Amniotic epithelial cell (primary cell): ENCODE measurements at places on chromosomes 7 and 10.

GRCh38 chr10:86216886-86217285 is 149.7 kb downstream of the GRID1 start:
- DNase-seq: no peak

DNA sequence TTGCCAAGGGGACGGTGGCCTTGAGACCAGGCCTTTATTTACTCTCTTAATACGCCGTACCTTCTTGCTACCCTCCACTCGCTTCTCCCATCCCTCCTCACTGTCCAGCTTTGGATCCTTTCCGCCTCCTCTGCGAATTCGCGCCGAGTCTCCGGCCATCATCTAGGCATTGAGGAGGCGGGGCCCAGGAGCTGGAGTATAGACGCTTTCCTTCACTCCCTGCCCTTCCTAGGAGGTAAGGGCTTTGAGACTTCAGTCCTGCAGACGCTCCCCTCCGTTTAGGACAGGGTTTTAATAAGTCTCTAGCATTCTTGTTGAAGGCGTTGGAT is 538 bp downstream of the TFAM start:
- DNase-seq: peak; percentile 16

DNA sequence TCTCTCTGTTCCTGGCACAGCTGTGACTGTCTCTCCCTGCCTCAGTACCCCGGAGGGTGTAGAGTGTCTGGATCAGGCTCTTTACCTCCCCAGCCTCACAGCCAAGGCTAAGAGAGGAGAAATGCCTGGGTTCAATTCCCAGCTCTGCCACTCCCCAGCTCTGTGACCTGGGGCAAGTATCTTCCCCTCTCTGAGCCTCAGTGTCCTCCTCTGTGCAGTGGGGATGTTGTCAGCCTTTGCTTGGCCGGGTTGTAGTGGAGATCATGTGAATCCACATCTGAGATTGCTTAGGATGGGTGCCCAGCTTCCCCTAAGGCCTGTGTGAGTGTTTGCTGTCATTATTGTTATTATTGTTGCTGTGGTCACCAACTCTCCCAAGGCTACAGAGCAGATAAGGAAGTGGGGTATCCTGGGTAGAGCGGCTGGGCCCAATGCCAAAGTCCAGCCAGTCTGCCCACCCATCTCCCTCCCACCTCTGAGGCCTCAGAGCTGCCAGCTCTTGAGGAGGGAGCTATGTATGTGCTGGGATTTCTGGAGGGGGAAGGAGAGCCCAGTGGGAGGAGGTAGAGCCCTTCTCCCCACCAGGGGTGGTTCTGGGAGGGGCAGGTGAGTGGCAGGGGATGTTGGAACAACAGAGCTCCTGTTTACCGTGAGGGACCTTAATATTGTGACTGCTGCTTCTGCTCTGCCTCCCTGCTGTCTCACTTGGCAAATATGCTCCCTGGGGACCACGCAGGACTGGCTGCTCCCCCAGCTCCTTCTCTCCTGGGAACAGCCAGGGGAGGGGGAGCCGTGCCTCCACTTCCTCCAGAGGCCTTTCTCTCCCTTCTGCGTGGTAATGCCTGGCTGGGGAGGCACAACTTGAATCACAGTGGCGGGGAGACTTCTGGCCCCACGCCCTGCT is 170.5 kb downstream of the RPS24 start:
- peak; percentile 57 for DNase-seq

- DNase-seq: no peak
Observed at GRCh38 chr7:42108803-42109528, 128.0 kb downstream of the GLI3 start.

DNA sequence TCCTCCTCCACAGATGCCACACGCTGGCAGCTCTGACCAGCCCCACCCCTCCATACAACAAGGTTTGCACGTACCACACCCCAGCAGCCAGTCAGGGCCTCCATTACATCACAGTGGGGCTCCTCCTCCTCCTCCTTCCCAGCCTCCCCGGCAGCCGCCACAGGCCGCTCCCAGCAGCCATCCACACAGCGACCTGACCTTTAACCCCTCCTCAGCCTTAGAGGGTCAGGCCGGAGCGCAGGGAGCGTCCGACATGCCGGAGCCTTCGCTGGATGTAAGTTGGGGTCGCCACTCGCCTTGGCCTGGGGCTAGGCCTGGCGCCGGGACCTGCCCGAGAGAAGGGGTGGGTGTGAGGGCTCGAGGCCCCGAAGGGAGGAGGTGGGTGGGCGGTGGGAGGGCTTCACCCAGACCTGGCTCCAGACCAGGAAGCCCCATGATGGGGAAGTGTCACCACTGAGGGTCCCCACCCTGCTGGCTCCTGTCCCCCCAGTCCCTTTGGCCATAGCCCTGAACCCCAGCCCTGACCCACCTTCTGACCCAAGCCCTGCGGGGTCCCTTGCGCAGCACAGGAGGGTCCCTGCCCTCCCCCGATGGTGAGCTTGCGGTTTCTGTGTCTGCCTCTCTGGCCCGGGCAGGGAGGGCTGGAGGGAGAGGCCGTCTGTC is 36.2 kb upstream of the PPIF start:
- peak; percentile 68 for DNase-seq

DNA sequence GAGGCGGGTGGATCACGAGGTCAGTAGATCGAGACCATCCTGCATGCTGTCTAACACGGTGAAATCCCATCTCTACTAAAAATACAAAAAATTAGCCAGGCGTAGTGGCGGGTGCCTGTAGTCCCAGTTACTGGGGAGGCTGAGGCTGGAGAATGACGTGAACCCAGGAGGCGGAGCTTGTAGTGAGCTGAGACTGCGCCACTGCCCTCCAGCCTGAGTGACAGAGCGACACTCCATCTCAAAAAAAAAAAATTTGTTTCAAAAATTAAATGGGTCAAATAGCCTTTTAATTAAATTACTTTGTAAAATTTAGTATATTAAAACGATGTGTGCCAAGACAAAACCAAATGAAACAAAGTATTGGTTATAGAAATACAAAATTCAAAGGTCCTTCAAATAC is 6.8 kb upstream of the MRC1 start:
- DNase-seq: no peak

- DNase-seq: no peak
Observed at GRCh38 chr7:45400680-45401079, 173.5 kb upstream of the ADCY1 start.

- DNase-seq: no peak
Observed at GRCh38 chr10:48811461-48811860, 126.8 kb downstream of the WDFY4 start.

DNA sequence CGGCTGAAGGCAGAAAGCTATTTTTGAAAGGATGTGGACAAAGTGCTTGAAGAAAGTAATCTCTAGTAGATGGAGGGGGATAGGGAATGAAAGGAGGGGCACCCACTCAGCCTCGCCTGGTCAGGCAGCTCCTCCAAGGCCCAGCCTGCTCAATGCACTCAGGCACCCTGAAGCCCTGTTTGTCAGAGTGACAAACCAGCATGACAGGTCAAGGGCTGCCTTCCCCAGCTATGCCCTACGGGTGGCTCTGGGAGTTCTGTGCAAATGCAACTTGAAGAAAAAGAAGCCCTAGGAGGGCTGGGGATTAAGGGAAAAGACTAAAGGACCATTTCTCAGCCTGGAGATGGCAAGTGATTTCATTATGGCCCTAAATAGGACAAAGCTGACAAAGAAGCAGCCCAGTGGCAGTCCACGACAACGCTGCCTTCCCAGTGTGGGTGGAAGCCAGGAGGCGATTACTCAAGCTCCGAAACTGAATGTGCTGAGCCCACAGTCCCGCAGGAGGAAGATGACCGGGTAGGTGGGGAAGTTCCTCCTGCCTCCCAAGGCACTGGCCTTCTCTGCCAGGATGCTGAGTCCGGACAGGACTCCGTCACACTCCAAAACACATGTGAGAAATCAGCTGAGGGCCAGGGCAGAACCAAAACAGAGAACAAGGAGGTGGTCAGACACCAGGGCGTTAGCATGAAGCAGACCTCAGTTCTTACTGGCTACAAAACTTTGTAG is 16.3 kb downstream of the LIPA start:
- no peak for DNase-seq

- no peak for DNase-seq
Observed at GRCh38 chr7:30559611-30560010, 35.1 kb upstream of the GARS1 start.

- DNase-seq: no peak
Observed at GRCh38 chr7:102054158-102054557, 232.5 kb upstream of the SH2B2 start.

GRCh38 chr10:101812606-101813005 is 5.6 kb downstream of the OGA start:
- no peak for DNase-seq

DNA sequence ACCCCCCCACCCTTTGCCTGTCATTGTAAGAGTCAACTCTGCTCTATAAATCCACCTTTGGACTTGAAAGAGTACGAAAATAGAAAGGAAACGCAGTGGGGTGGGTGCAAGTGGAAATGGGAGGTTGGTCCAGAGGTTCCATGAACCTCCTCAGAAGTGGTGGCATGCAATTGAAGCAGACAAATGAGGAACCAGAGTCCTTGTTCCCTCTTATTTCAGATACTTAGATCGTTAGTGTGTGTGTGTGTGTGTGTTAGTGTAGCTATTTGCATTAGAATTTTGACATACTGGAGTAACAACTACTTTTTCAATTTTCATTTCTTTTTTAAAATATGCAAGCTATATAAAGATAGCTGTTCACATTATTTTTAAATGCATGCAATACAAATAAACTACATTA is 18.1 kb upstream of the TFAM start:
- no peak for DNase-seq

- no peak for DNase-seq
Observed at GRCh38 chr10:95288303-95288702, 2.5 kb downstream of the PDLIM1 start.

DNA sequence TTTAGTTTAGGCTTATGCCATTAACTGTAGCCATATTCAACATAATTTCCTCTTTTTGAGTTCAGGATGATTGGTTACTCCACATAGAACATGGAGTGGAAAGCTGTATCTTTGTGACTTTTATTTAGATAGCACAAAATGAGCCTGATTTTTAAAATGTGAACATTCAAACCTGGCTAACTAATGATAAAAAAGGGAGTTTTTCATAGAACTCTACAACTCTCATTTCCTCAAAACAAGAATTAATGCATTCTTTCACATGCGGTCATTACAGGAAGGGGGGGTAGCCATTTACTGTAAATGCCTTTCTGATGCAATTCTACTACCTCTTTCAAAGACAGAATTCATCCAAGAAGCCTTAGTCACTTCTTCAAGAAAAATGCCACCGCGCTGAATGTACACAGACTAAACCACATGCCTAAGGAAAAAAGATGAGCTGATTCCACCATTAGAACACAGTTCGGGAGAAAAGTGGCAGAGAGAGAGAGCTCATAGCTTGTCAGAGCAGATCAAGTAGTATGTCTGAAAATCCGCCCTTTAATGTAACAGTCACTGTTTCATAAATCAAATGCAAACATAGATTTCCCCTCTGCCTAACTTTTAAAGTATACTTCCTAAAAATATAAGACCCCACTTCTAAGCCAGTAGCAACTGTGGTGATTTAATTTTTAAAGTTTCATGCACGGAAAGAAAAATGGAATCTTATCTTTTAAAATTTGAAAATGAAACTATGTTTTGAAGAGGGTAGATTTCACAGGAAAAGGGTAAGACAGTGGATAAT is 226.4 kb upstream of the KLF14 start:
- peak; percentile 99 for DNase-seq

DNA sequence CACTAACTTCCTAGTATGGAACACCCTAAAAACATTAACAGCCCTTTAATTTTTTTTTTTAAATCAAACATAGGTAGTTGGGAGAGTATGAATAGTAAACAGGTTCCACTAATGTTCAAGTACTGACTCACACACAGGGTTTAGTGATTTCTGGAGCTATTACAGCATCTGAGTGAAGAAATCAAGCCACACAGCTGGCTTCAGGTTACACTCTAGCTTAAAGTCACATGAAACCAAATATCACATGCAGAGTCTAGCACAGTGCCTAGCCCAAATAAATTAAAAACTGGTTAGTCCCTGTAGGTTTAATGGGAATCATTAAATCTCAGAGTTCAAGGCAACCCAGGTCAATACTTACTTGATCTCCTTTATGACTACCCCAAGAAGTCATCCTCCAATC is 11.6 kb downstream of the PANK1 start:
- DNase-seq: peak; percentile 90

- DNase-seq: no peak
Observed at GRCh38 chr7:88116235-88116795, 103.5 kb downstream of the SRI start.

DNA sequence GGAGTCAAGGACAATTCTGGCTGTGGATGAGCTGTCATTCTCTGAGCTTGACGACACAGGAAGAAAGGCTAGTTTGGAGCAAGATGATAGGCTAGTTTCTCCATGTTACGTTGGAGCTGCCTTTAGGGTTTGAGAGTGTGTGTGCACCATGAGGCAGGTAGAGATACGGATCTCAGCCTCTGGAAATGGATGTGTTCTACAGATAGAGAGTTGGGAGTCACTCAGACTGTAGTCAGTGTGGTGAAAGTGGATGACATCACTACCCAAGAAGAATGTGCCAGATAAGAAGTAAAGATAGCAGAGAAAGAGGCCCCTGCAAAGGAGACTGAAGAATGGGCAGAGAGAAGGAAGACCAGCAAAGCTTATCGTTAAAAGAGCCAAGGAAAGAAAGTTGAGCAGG is 42.4 kb downstream of the PNLIPRP3 start:
- peak; percentile 83 for DNase-seq

GRCh38 chr7:1059200-1060091 is 15.1 kb downstream of the GPR146 start:
- DNase-seq: peak; percentile 55

- DNase-seq: no peak
Observed at GRCh38 chr7:20541608-20542349, 73.7 kb upstream of the ABCB5 start.

DNA sequence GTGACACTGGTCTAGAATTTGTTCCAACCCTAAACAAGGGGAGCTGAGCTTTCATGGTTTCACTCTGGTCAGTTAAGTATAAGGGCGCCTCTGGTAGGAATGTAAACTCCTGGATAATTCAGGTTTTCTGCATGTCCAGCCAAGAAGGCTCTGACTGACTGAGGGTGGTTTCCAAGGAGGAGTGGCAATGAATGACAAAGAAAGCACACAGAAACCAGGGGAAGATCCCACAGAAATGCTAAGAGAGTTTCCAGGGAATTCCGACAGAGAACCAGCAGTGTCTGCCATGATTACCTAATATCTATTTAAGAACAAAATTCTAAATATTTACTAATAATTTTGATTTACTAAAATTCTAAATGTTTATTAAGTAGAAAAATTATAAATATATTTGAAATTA is 27.3 kb upstream of the NRG3 start:
- no peak for DNase-seq

DNA sequence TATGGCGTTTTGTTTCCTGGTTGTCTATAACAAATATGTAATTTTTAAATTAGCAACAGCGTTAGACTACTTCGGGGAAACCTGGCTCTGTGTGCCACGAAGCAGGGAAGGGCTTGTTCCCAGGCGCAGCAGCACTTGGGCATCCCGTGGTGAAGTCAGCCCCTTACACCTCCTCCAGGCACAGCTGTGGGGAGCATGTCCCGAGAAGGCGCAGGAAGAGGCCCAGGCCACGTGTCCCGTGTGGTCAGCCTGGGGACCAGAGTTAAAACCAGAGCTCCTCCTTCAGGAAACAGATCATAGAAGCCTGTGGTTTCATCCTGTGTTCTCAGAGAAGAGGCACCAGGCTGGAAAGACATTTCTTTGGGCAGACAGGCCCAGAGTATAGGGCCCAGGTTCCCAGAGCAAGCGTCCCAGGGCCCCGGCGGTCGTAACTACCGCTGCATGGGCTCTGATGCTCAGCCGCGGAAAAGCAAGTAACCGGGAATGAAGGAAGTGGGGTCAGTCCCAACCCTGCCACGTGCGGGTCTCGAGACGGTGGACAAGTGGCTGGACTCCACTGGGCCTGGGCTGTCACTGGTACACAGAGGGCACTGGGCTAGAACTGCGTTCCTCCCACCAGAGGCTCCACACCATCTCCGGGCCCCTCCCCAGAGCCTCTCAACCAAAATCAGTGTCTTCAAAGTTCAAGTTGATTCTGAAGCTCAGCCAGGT is 7.1 kb downstream of the NUDT1 start:
- DNase-seq: peak; percentile 95
